ENCODE measurements at places on chromosomes 1 and 21.

GRCh38 chr1:75265792-75266191 lies 131.6 kb downstream of the LHX8 start:
- DNase-seq: no peak

DNA sequence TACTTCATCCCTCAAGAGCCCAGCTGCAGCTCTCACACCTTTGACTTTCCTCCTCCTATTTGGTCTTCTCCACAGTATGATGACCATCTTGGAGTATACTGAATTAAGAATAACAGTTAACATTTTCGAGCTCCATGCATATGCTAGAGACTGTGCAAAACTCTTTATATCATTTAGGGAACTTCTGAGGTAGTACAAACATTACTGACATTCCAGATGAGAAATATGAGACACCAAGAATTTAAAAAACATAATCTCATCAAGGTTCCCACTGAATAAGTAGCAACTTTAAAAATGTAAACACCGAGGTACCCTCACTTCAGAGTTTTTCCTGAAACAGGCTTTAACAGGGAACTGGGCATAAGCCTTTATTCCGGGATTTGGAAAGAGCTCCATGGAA lies 22.7 kb downstream of the FMO3 start:
- no peak for DNase-seq

DNA sequence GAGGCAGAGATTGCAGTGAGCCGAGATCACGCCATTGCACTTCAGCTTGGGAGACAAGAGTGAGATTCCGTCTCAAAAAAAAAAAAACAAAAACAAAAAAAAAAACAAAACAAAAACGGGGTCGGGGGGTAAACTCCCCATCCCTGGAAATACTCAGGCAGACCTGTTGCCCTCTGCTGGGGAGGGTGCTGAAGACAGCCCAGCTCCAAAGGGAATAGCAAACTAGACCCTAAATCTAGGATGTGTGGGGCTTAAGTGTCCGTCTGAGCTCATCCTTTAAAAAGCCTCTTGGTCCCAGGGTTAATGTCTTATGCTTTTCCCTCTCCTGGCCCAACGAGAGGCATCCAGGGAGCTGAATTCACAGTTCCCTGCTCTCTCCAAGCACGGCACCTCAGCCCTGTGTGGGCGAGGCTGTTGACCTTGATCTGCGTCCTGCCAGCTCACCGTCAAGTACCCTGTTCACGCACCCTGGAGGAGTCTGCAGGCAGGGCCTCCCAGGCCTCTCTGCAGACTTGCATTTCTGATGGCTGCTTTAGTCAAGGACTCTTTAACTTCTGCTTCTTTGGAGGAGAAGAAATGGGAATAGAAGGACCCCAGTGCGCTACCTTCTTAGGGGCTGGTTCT lies 22.3 kb downstream of the KCND3 start:
- no peak for DNase-seq

GRCh38 chr1:100893718-100894117 lies 924 bp downstream of the EXTL2 start:
- DNase-seq: no peak

- no peak for DNase-seq
Observed at GRCh38 chr1:51342591-51343206, 12.3 kb upstream of the TTC39A start.

- no peak for DNase-seq
Observed at GRCh38 chr1:169974067-169974466, 80.4 kb upstream of the SCYL3 start.

DNA sequence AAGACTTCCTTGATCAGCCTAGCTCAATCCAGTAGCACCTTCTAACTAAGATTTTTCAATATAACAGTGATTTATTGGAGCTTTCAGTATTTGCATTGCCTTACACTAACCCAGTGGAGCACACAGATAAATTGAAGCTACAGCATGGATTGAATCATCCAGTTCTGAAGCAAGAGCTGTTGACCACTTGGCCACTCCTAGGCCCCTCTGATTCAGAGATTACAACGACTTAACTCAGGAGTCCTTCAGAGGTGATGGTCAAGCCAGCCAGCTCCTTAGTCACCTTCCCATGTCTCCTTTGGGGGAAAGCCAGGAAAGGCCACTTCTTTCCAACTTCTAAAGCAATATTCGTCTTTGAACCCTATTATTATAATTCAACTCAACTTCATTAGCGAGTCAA lies 151.8 kb downstream of the TENT5C start:
- no peak for DNase-seq

DNA sequence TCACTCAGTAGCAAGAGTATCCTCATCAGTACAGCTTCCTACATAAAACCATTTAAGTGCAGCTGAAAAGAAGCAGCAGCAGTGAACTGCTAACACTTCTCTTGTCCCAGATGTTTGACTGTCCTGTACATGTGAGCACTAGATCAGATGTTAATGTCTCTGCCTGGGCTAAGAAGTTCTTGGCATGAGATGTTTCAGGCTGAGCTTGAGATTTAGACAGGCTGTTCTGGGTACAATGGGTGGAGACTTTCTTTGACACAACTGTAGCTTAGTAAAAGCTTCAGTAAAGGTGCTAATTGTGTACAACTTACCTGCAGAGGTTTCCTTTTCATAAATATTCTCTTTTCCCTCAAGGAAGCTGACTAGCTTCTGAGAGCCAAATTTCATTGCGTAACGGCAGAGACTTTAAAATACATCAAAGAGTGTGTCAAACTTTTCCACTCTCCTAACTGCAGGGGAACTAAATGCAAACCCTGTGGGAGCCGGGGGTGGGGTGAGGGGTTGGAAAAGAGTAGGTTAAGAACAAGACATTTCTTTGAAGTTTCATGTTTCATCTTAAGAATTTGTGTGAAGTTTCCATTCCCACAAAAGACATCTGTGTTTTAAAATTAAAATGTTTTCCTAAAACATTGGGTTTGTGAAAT lies 82.1 kb upstream of the CCDC190 start:
- DNase-seq: no peak

DNA sequence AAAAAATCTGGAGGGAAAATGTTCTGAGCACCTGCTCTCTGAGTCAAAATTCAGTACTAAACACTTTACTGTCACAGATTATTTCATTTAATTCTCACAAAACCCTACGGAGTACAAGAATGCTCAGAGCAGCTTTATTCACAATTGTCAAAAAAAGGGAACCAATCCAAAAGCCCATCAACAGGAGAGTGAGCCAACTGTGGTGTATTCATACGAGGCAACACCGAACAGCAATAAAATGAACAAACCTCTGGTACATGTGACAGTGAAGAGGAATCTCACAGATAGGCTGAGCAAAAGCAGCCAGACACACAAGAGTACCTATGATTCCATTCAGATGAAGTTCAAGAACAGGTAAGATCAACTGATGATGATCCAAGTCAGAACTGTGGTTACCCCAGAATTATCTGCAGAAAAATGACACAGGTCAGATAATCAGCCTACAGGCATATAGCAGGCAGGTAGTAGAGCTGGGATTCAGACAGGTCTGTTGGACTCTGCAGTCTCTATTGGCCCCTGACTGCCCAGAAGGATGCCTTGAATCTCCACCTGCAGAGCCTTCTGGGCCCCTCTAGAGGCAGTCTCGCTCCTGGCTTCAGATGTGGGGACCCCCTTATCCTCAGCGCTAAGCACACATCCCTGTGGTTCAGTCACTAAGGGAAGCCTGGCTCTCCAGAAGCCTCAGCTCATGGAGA lies 19.2 kb downstream of the SLC9A1 start:
- DNase-seq: no peak

- no peak for DNase-seq
Observed at GRCh38 chr1:66925558-66925910, 744 bp downstream of the MIER1 start.

Data from stimulated activated CD8-positive, alpha-beta memory T cell treated with anti-CD3 and anti-CD28 coated beads, Interleukin-7, amount 100 ng/mL, for 1 hour (primary cell).